Stimulated activated CD8-positive, alpha-beta memory T cell treated with anti-CD3 and anti-CD28 coated beads, Interleukin-15, amount 100 ng/mL, for 48 hours (primary cell): ENCODE measurements at places on chromosomes 5 and 9.

- no peak for DNase-seq
These were observed 150.4 kb downstream of the DCP2 start for GRCh38 chr5:113127021-113127420.

- DNase-seq, result no peak
These were observed 27.1 kb downstream of the ZCCHC10 start for GRCh38 chr5:132999246-132999645.

- DNase-seq, result no peak
These were observed 13.7 kb downstream of the PITX1 start for GRCh38 chr5:135020111-135020895.

GRCh38 chr5:58893551-58893950 lies 310.7 kb downstream of the RAB3C start:
- DNase-seq, result no peak
